ENCODE measurements at places on chromosomes 12 and 14. TPM values are rescaled to one million over a fixed set of nuclear protein-coding genes. Genes with fewer than 3 reads are reported as not detected.

BEST3 gene
- 0.48 TPM for total RNA-seq

GRCh38 chr14:54481695-54482094 lies 7.1 kb downstream of the GMFB start:
- DNase-seq, result no peak

- DNase-seq, result no peak
Measured at GRCh38 chr14:103688906-103689902, 26.0 kb downstream of the XRCC3 start.

DNA sequence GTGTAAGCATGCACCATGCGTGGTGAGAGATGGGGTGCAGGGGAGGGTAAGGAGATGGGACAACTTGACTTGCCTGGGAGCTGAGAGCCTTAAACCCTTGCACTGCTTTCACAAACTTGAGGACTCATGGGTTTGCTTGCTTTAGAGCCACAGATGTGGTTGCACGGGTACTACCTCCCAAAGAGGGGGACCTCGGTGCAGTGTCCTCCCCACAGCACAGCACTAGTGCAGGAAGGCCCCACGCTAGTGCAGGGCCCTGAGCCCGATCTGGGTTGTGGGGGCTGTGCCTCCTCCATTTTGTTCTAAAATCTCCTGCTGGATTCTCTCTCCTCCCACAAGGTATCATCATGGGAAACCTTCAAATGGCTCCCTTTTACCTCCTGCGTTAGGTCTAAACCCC lies 11.2 kb downstream of the KRT72 start:
- no peak for DNase-seq

GRCh38 chr12:115062741-115063140 lies 378.8 kb upstream of the TBX3 start:
- DNase-seq, result no peak

DNA sequence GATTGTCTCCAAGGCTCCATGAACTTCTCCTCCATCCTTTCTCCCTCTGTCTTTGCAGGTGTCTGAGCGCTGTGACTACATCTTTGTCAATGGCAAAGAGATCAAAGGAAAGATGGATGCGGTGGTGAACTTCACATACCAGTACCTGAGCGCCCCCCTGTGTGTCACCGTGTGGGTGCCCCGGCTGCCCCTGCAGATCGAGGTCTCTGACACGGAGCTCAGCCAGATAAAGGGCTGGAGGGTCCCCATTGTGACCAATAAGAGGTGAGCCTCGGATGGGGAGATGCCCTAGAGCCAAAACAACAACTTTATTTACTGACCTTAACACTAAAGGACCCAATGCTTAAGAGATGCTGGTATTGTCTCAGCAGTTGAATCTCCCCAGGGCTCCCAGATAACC lies 130.0 kb downstream of the SLC15A4 start:
- no peak for DNase-seq

DNA sequence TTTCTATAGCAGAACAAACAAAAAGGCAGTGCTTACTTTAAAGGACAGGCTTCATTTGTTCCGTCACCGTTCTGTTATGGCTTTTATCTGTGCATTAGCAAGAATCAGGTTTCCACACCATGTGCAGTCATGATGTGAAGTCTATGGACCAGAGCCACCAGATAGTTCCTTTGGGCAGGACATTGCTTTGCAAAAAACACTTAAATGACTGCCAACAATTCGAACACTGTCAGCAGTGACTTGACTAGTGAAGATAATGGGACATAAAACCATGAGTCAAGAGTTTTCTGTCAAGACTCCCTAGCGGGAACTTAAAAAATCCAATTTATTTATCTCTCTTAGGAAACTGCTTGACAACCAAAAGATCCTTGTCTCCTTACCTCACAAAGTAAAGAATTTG lies 80.3 kb downstream of the NKX2-1 start:
- DNase-seq, result no peak

GNG2 gene
- total RNA-seq, result 10.3 TPM

Measured in Right ventricle myocardium superior (tissue), 1 donor.